ENCODE measurements at places on chromosomes 13 and 19.

DNA sequence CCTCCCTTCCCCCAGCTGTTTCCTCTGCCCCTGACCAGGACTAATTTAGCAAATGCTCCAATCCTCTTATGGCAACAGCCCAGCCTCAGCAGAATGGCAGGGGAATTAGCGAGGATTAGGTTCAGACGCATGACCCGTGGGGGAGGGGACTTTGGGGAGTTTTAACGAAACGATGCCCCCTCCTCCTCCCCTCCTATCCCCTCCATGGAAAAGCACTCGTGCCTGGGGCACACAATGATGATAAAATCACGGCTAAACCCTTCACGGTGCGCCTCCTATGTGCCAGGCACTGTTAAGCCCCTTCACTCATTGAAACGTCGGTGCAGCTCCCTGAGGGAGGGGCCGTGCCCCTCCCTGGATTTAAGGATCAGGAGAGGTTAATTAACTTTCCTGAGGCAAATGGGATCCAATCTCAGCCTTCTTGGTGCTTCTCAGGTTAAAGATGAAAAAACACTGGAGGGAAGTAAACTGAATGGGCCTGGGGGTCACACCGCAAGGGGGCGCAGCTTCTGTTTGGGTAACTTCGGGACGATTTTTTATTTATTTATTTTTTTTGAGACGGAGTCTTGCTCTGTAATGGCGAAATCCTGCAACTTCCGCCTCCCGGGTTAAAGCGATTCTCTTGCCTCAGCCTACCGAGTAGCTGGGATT lies 10.1 kb upstream of the TPRX2 start:
- DNase-seq: peak; percentile 67
- no peak overlapping the region for H3K27ac ChIP-seq
- peaks cover 20% of the 10 kb centered on the region for H3K4me1 ChIP-seq
- peak overlapping the region; percentile 23 for H3K4me3 ChIP-seq

DNA sequence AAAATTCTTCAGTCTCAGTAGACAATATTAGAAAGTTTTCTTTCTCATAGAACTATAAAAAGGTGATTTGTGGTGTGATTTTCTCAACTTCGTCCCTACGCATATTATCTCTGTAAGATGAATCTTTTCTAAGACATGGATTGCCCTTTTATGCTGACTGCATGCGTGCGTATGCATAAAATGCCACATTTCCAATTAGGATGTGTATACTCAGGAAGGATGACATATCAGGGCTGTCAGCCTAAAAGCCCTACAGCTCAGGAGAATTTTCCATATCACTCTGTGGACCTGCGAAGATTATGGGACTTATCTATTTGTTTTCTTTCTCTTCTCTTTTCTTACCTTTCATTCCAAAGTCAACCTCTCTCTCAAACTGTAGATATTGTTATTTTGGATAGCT lies 166.5 kb upstream of the GPC6 start:
- H3K36me3 ChIP-seq: no peaks in the 10 kb centered on the region
- H3K27me3 ChIP-seq: no peaks in the 10 kb centered on the region
- H3K27ac ChIP-seq: no peak overlapping the region
- no peak for DNase-seq

DNA sequence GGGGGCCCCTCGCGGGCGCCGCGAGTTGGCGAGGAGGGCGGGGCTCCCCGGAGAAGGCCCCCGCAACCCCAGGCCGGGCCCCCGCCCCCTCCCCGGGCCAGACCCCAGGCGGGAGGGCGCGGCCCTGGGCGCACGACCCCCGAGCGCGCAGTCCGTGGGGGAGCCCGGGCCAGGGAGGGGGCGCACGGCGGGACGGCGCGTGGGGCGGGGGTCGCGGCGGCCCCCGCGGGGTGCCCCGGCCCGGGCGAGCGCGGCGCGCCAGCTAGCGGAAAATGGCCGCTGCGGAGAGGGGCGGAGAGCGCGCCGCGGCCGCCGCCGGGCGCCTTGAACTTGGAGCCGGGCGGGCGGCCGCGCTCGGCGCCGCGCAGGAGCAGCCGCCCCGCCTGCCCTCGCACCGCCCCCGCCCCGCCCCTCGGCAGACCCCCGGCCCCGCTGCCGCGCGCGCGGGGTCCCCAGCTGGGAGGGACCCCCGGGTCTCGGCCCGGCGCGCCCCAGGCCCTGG lies 6.4 kb upstream of the NFIC start:
- DNase-seq: peak; percentile 57
- peaks cover 89% of the 10 kb centered on the region for H3K27me3 ChIP-seq
- H3K27ac ChIP-seq: no peak overlapping the region
- peaks cover 5% of the 10 kb centered on the region for H3K36me3 ChIP-seq

DNA sequence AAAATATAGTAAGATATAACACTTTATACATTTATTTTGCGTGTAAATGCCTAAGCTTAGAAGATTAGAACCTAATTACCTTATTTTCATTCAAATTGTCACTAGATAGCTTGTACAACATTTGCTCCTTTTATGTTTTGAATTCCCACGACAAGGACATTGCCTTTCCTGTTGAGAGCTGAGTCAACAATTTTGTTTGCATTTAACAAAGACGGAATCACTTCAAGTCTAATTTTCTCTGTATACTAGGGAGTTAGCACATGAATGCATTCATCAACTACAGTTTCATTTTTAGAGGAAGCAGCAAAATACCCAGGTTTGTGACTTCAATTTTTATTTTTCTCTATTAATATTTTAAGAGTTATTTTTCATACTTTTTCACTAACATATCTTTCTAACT lies 48.7 kb upstream of the PCCA start:
- H3K27ac ChIP-seq: no peak overlapping the region
- H3K36me3 ChIP-seq: no peaks in the 10 kb centered on the region
- no peak for DNase-seq
- H3K4me1 ChIP-seq: peaks cover 10% of the 10 kb centered on the region
- H3K27me3 ChIP-seq: peaks cover 3% of the 10 kb centered on the region

- DNase-seq: no peak
- no peak overlapping the region for H3K4me3 ChIP-seq
- no peak overlapping the region for H3K27ac ChIP-seq
- no peaks in the 10 kb centered on the region for H3K36me3 ChIP-seq
- peaks cover 8% of the 10 kb centered on the region for H3K4me1 ChIP-seq
Measured at GRCh38 chr13:34356686-34357434, 538.9 kb downstream of the RFC3 start.

DNA sequence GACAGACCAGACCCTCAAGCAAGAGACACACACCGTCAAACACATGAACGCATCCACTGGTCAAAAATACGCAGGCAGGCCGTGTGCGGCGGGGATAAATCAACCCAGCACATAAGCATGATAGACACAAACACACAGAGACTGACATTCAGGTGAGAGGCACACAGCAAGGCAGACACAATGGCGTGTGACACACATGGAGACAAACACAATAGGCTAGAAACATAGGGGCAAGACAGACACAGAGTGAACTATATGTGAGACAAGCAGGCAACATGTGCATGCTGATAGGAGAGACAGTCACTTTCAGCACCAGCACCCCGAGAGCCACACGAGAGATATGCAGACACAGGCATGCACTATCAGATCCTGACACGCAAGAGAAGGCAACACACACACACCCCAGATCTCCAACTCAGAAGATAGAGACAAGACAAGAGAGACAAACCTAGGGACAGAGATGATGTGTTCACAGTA lies 6.9 kb upstream of the JUNB start:
- no peak overlapping the region for H3K4me3 ChIP-seq
- no peaks in the 10 kb centered on the region for H3K27me3 ChIP-seq
- H3K27ac ChIP-seq: no peak overlapping the region
- no peak for DNase-seq

- DNase-seq: no peak
- no peaks in the 10 kb centered on the region for H3K36me3 ChIP-seq
- H3K4me1 ChIP-seq: peaks cover 57% of the 10 kb centered on the region
- H3K27me3 ChIP-seq: no peaks in the 10 kb centered on the region
- no peak overlapping the region for H3K4me3 ChIP-seq
- H3K27ac ChIP-seq: peak overlapping the region; percentile 62
Measured at GRCh38 chr13:79870766-79871165, 389.8 kb downstream of the NDFIP2 start.

DNA sequence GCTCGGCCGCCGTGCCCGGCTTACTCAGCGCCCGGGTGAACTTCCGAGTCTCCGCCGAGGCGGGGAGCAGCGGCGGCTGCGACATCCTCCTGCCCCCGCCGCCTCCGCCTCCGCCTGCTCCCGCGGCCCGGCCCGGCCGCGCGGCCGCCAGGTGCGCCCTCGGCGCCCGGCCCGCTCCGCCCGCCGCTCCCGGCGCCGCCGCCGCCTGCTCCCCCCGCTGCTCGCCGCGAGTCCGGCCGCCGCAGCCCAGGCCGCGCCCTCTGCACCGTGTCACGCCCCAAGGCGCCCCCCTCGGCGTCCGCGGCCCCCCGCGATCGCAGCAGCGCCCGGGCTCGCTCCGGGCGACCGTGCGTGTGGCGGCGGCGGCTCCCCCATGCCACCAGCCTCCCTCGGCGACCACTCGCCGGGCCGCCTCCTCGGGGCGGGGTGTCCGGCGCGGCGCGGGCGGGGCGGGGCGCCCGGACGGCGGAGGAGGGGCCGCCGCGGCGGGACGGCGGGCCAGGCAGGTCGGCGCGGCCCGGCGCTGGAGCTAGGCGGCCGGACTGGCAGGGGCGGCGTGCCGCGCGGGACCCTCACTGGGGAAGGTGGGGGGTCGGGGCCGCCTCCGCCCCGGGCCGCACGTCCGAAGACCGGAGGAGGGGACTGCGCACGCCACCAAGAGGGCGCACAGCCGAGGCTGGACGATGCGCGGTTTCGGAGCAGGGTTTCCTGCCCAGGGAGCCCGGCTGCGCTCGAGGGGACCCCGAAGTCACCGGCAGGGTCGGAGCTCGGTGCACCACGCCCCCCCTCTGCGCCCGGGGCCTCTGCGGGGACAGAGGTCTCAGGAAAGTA lies 108.6 kb upstream of the DOCK9 start:
- H3K4me1 ChIP-seq: peaks cover 23% of the 10 kb centered on the region
- DNase-seq: peak; percentile 70
- peaks cover 63% of the 10 kb centered on the region for H3K27me3 ChIP-seq
- no peaks in the 10 kb centered on the region for H3K36me3 ChIP-seq
- peak overlapping the region; percentile 79 for H3K4me3 ChIP-seq

- peaks cover 3% of the 10 kb centered on the region for H3K27me3 ChIP-seq
- H3K4me3 ChIP-seq: peak overlapping the region; percentile 59
- DNase-seq: no peak
- peaks cover 12% of the 10 kb centered on the region for H3K36me3 ChIP-seq
- H3K27ac ChIP-seq: no peak overlapping the region
Measured at GRCh38 chr19:16113727-16114126, 2.0 kb downstream of the RAB8A start.

DNA sequence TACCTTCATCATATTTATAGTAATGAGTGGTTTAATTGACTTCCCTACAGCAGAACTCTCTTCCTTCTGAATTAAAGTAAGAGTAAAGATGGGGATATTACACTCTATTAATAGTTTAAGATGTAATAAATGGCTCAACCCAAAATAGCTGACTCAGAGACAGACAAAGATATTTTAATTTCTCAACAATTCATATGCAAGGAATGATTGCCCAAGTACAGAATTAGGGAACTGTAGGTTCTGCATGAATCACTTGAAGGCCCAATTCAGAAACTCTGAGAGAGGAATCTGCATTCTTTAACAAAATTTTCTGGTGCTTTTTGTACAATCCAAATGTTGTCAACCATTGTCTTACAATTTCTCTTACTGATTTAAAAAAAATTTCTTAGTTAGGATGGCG lies 42.9 kb upstream of the PCDH9 start:
- no peaks in the 10 kb centered on the region for H3K27me3 ChIP-seq
- no peak for DNase-seq
- H3K4me3 ChIP-seq: no peak overlapping the region
- H3K27ac ChIP-seq: no peak overlapping the region
- H3K36me3 ChIP-seq: no peaks in the 10 kb centered on the region

- no peak for DNase-seq
- H3K4me3 ChIP-seq: no peak overlapping the region
- no peak overlapping the region for H3K27ac ChIP-seq
- H3K36me3 ChIP-seq: peaks cover 15% of the 10 kb centered on the region
- peaks cover 53% of the 10 kb centered on the region for H3K4me1 ChIP-seq
Measured at GRCh38 chr13:29581666-29582065, 13.8 kb downstream of the SLC7A1 start.

GRCh38 chr19:18634612-18635297 lies 2.1 kb upstream of the KLHL26 start:
- no peak for DNase-seq
- H3K27ac ChIP-seq: no peak overlapping the region
- H3K36me3 ChIP-seq: no peaks in the 10 kb centered on the region
- peaks cover 9% of the 10 kb centered on the region for H3K27me3 ChIP-seq

DNA sequence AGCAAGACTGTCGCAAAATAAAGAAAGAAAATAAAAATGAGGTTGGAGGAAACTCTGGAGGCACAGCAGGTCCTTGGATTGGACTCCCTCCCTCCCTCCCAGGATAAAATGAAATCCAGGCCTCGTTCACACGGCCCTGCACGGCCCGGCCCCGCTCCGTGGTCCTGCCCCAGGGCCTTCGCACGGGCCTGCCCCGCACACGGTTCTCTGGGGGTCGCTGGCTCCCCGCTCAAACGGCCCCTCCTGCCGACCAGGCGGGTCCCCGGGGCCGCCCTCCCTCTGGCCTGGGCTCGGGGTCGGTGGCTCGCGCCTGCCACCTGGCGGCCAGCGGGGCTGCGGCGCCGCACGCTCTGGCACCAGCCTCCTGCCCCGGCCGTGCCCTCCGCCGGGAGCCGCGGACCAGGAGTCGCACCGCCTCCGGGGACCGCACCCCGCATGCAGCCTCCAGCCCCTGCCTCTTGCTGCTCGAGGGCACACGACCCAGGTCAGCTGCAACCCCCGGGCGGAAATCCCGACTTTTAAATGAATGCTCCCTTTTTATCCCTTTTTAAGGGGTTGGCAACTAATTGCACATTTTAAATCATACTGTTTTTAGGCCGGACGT lies 1.5 kb upstream of the WDR18 start:
- H3K27me3 ChIP-seq: peaks cover 4% of the 10 kb centered on the region
- no peak overlapping the region for H3K27ac ChIP-seq
- H3K36me3 ChIP-seq: peaks cover 7% of the 10 kb centered on the region
- H3K4me1 ChIP-seq: peaks cover 30% of the 10 kb centered on the region

- no peak overlapping the region for H3K27ac ChIP-seq
- peaks cover 5% of the 10 kb centered on the region for H3K4me1 ChIP-seq
- H3K36me3 ChIP-seq: peaks cover 5% of the 10 kb centered on the region
Measured at GRCh38 chr19:50695251-50696093, 24.1 kb downstream of the SHANK1 start.

DNA sequence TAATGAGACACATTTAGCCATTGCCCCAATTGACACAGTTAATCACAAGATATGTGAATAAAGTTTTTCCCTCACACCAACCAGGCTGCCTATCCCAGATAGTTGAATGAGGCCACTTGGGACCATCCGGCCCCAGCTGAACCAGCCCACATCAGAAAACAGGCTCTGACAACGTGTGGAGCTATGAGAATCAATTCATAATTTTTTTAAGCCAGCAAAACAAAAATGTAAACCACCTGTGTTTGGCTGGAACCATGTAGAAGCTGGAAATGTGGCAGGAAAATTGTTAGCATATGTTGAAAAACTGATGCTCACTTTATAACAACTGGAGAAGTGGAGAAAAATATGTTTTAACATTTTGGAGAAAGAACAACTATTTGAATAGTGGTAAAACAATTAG lies 1161.3 kb downstream of the SLITRK1 start:
- H3K4me1 ChIP-seq: no peaks in the 10 kb centered on the region
- no peaks in the 10 kb centered on the region for H3K36me3 ChIP-seq
- no peak overlapping the region for H3K4me3 ChIP-seq

- H3K4me3 ChIP-seq: peak overlapping the region; percentile 61
- peaks cover 18% of the 10 kb centered on the region for H3K36me3 ChIP-seq
- no peaks in the 10 kb centered on the region for H3K27me3 ChIP-seq
- no peak for DNase-seq
- peaks cover 53% of the 10 kb centered on the region for H3K4me1 ChIP-seq
Measured at GRCh38 chr19:5974721-5975387, 3.1 kb downstream of the RANBP3 start.

- peaks cover 12% of the 10 kb centered on the region for H3K27me3 ChIP-seq
- no peaks in the 10 kb centered on the region for H3K36me3 ChIP-seq
- DNase-seq: no peak
- no peak overlapping the region for H3K27ac ChIP-seq
- H3K4me3 ChIP-seq: peak overlapping the region; percentile 92
Measured at GRCh38 chr19:38268539-38268938, 4.2 kb downstream of the SPINT2 start.
